ENCODE measurements at places on chromosomes 16 and 17.

DNA sequence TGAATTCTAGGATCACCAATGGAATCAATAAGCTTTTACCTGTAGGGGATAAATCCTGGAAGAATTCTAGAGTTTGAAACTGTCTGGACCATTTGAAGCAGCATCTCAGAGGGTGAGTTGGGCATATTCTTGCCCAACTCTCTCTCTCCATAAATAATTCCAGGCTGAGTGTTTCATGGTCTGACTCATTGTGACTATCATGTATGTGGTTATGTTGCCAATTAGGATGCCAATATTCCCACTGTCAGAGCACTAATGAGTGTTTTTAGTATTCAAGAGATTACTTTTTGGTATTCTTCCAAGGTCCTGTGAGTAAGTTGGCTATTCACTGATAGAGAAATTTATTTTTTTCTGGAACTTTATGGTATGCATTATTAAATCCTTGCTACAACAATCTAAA lies 456.9 kb downstream of the TOX3 start:
- no peak for DNase-seq

- no peak for DNase-seq
These were observed 5.5 kb upstream of the MED11 start for GRCh38 chr17:4725646-4726310.

- no peak for DNase-seq
These were observed 65.8 kb downstream of the TBX4 start for GRCh38 chr17:61517843-61518606.

GRCh38 chr17:47720754-47721533 lies 12.1 kb upstream of the TBX21 start:
- DNase-seq = peak; percentile 34

DNA sequence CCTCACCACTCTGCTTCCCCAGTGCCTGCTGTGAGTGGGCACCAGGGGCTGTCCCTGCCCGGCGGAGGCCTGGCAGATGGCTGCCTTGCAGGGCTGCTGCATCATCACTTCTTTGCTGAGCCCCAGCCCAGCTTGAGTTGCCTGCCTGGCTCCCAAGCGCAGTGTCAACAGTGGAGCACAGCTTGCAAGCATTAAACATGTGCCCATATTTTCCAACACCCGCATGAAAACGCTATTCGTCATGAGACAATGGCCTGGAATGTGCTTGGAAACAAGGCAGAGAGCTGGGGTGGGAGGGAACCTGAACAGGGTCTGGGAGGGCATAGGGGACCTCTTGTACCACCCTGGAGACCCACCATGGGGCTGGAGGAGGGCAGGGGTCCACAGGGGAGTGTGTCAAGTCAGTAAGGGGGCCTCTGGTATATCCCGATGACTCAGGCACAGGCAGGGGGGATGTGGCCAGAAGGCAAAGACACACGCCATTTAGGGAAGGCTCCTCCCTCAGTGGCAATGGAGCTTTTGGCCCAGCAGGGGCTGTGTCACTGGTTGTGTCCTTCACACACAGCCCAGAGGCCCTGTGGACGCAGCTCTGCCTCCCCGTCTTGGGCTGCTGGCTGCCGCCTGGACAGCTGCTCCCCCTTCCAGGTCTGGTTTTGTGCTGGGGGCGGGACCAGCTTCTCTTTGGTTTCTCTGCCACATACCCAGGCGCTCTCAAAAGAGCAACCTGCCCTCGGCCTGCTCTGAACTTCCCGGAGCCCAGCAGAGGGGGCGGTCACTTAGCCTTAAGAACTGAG lies 17.4 kb upstream of the MTSS2 start:
- peak; percentile 57 for DNase-seq

DNA sequence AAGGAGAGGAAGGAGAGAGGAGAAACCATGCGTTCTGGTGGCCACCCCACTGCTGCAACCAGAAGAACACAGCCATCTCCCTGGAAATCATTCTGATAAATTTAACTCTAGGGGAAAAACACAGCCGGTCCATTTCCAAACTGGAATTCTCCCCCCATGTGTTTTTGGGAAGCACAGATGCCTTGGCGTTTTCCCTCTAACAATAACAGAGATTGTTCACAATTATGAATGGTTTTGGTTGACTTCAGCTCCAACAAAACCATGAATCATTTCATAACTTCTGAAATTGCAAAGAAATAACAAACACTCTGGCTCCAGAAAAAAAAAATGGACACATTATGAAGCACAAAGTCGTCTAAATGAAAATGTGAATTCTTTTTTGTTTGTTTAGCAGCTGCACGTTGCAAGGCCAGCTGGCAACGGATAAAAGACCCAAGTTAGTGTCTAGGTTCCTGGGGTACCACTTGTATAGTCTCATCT lies 46.2 kb downstream of the GNAO1 start:
- no peak for DNase-seq

DNA sequence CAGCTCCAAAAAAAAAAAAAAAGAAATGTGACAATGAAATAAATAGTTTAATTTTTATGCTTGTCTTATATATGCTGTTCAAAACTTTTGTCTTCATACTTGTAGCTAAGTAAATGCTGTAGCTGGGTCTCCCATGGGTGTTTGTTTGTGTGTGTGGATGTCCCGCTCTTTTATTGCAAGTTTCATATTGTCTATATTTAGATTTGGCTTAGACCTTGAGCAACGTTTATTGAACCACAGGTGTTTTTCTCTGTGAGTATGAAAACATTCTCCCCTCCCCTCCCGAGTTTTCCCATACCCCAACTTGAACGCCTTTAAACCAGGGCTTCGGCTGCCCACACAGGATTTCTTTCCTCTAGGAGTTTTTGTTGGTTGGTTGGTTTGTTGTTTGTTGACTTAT lies 45.2 kb downstream of the MFSD11 start:
- DNase-seq = no peak
